ENCODE measurements at places on chromosomes 5 and 9. TPM values are rescaled to one million over a fixed set of nuclear protein-coding genes. Genes with fewer than 3 reads are reported as not detected.

GRCh38 chr5:160133071-160133917, 14.0 kb upstream of the PWWP2A start:
- peak; percentile 50 for DNase-seq

GKAP1 gene
- 1.4 TPM for total RNA-seq

- DNase-seq, result no peak
Observed at GRCh38 chr9:93256878-93257807, 73.2 kb downstream of the WNK2 start.

MARVELD2 gene
- total RNA-seq, result 0.63 TPM

- DNase-seq, result peak; percentile 44
Observed at GRCh38 chr5:122749886-122750285, 25.0 kb upstream of the SNX2 start.

- no peak for DNase-seq
Observed at GRCh38 chr9:86796666-86797065, 150.6 kb downstream of the GAS1 start.

SPINK4 gene
- not detected for total RNA-seq

DNA sequence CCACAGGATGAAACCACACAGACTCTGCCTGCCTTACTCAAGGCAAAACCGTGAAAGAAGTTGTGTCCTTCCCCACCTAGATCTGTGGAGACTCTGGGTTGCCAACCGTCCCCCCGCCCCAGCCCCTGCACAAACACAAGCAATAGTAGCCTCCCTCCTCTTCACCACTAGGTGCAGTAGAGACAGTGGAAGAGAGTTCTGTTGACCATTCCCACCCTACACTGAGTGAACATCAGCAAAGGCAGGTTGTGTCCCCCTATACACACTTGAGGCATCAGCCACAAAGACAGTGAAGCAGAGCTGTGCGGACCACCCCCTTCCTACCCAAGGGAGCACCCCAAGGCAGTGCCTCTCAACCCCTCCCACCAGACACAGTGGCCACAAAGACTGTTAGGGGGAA, 223.7 kb upstream of the NFIL3 start:
- no peak for DNase-seq

MYMK gene
- not detected for total RNA-seq

GRCh38 chr9:112665347-112665746, 52.6 kb downstream of the INIP start:
- peak; percentile 33 for DNase-seq

DNA sequence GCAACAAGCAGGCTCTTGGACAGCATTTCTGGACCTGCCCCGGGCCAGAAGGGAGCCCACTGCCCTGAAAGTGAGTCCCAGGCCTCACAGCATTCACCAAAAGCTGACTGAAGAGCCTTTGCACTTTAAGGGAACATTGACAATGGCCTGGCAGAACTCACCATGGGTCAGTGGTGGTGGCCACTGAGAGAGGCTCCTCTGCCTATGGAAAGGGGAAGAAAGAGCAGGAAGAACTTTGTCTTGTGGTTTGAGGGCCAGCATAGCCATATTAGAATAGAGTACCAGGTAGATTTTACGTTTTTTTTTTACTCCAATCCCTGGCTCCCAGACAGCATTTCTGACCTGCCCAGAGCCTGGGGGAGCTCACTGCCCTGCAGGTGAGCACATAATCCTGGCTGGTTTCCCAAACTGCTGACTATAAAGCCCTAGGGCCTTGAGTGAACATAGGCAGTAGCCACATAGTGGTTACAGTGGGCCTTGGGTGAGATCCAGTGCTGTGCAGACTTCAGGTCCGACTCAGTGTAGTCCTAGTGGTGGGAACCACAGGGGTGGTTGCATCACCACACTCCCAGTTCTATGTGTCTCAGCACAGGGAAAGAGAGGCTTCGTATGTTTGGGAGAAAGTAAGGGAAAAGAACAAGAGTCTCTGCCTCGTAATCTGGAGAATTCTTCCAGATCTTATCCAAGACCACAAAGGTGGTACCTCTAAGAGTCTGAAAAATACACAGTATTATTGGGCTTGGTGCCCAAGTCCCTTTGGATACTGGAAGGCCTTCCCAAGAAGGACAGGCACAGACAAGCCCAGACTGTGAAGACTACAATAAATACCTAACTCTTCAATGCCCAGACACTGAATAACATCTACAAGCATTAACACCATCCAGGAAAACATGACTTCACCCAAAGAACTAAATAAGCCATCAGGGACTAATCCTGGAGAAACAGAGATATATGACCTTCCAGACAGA, 89.5 kb downstream of the TSSK1B start:
- peak; percentile 83 for DNase-seq

- DNase-seq, result peak; percentile 22
Observed at GRCh38 chr9:127684576-127684975, 22.2 kb upstream of the CFAP157 start.

NCS1 gene
- 10.7 TPM for total RNA-seq

FCN2 gene
- total RNA-seq, result not detected

- DNase-seq, result peak; percentile 65
Observed at GRCh38 chr9:77673941-77674791, 26.0 kb upstream of the GNA14 start.

DNA sequence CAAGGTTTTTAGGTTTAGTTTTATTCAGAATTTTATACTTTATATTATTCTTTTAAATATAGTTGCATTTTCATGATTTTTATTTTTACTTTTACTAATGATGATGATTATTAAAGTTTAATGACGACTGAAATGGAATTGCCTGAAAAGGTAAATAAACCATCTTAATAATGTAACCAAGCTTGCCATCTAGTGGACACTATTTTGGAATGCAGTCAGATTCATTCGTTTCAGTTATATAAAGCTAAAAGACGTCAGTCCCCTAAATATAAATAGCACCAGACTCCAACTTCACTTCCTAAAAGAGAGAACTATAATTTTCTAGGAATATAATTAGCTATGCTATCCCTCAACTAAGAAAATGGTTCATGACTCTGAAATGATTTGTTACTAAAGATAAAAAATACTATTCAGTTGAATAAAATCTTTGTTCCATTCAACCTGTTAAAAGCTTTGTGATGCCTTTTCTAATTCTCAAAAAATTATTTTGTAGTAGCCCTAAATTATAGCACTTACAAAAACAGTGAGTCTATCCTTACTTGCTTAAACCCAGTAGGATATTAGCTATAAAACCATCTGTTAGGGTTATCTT, 19.9 kb downstream of the ABITRAM start:
- peak; percentile 82 for DNase-seq

- no peak for DNase-seq
Observed at GRCh38 chr5:18018472-18018871, 384.2 kb downstream of the TAF11L14 start.

GOLM1 gene
- total RNA-seq, result 72.0 TPM

FOXD4 gene
- total RNA-seq, result 0.27 TPM

GRCh38 chr9:38281917-38282316, 110.6 kb upstream of the ALDH1B1 start:
- no peak for DNase-seq

- no peak for DNase-seq
Observed at GRCh38 chr9:117835798-117836197, 131.6 kb downstream of the TLR4 start.

- no peak for DNase-seq
Observed at GRCh38 chr9:16753256-16753655, 117.2 kb downstream of the BNC2 start.

DNA sequence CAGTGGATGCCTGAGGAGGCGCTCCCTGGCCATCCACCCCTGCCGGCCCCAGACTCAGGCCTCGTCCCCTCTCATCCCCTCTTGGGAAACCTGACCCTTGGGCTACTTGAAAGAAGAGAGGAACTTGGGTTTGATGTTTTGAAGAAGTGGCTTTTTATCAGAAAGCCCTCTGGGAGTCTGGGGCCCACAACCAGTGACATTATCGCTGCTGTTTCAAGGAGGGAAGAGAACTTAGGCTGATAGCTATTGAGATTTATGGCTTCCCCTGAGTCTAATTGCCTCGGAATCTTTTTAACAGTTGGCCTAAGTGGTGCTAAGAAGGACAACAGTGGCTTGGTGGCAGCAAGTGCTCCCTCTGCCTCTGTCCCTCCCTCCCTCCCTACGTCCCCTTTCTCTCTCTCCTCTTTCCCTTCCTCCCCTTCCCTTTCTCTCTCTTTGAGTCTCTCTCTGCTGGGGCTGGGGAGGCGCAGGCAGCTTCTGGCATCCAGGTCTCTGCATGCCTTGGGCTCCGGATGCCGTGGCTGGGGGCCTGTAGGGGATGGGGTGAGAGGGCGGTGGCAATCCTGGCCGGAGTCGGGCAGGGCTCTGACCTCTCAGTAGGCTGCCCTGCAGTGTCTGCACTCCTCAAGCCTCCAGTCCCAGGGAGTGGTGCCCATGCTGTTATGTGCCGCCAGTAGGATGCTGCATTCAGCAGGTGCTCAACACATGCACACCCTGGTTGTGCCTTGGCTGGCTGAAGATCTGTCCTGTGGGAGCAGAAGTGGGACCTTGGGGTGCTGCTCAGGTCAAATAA, 49.6 kb upstream of the RXRA start:
- DNase-seq, result no peak

DNA sequence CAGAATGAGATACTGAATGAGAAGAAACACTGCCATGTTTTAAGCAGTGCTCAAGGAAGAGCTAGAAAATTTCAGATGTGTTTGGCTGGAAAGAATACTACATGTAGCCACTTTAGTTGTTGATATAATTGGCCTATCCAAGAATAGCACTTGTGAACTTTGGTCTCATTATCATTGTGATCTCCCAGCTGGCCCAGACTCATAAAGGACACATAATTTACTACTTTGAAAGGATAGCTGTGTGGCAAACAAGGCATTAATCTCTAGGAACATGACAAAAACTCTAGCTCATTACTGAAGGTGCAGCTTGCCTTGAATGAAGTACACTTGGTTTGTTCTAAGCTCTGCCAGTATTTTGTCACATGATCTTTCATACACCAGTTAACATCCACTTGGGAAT, 356.3 kb downstream of the CSNK1G3 start:
- DNase-seq, result no peak

IFNE gene
- 4.5 TPM for total RNA-seq
